ENCODE measurements at places on chromosomes 3 and 15. TPM values are rescaled to one million over a fixed set of nuclear protein-coding genes. Genes with fewer than 3 reads are reported as not detected.

The IDH3A gene
- 293 TPM for total RNA-seq

The RFT1 gene
- 6.9 TPM for total RNA-seq

The NOX5 gene
- total RNA-seq, result 0.13 TPM

The ZFYVE19 gene
- total RNA-seq, result 9.7 TPM

The SEMA7A gene
- total RNA-seq, result 1.5 TPM

The PPP1R14D gene
- not detected for total RNA-seq

The WDR72 gene
- not detected for total RNA-seq

The RAMAC gene
- total RNA-seq, result 17.0 TPM

The MGLL gene
- 63.4 TPM for total RNA-seq

The ZNF770 gene
- total RNA-seq, result 51.9 TPM

The GABRA5 gene
- total RNA-seq, result not detected

The RTP1 gene
- total RNA-seq, result not detected

DNA sequence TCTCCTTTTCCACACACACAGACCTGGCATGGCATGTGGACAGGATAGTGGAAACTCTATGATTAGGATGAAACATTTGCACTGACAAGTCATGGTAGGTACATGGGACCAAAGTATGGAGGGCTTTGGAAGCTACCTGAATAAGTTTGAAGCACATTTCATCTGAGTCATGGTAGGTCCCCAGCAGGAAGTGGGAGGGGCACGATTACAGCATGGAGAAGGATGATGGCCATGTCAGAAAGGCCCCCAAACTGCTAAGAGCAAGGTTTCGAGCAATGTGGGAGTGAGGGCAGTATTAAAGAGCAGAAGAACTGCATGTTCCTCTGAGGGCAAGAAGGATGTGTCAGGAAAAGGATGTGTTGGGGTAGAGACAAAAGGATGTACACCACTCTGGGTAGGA, 51.5 kb upstream of the CSTA start:
- DNase-seq, result no peak

GRCh38 chr3:51390246-51391074, 625 bp upstream of the RBM15B start:
- DNase-seq, result no peak

GRCh38 chr3:66466606-66467270, 34.1 kb downstream of the LRIG1 start:
- DNase-seq, result no peak

GRCh38 chr3:179236669-179237301, 14.1 kb downstream of the KCNMB3 start:
- no peak for DNase-seq

GRCh38 chr3:76402926-76403325, 617.6 kb upstream of the ZNF717 start:
- DNase-seq, result no peak

DNA sequence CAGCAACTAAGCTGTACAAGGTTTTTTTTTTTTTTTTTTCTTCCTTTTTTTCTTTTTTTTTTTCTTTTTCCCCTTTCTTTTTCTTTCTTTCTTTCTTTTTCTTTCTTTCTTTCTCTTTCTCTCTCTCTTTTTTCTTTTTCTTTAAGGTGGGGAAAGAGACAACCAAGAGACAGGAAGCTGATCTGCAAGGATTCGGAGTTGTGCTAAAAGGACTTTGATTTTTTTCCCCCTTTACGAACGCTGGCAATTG, 148 bp downstream of the RBMS3 start:
- no peak for DNase-seq

DNA sequence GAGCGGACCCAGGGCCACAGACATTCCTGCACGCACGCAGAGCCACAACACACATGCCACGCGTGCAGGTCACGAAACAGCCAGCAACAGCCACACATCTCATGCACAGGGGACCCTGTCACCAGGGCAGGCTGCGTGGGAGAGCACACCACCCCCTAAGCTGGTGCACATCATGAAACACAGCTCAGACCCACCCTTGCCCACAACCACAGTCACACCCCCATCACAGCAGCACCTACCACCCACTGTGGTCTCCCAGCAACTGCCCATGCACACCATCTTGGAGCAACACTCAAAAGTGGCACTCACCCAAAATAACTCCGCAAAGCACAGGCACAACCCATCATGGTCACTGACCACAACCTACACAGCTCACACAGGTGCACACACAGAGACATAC, 75.7 kb downstream of the OCA2 start:
- no peak for DNase-seq

DNA sequence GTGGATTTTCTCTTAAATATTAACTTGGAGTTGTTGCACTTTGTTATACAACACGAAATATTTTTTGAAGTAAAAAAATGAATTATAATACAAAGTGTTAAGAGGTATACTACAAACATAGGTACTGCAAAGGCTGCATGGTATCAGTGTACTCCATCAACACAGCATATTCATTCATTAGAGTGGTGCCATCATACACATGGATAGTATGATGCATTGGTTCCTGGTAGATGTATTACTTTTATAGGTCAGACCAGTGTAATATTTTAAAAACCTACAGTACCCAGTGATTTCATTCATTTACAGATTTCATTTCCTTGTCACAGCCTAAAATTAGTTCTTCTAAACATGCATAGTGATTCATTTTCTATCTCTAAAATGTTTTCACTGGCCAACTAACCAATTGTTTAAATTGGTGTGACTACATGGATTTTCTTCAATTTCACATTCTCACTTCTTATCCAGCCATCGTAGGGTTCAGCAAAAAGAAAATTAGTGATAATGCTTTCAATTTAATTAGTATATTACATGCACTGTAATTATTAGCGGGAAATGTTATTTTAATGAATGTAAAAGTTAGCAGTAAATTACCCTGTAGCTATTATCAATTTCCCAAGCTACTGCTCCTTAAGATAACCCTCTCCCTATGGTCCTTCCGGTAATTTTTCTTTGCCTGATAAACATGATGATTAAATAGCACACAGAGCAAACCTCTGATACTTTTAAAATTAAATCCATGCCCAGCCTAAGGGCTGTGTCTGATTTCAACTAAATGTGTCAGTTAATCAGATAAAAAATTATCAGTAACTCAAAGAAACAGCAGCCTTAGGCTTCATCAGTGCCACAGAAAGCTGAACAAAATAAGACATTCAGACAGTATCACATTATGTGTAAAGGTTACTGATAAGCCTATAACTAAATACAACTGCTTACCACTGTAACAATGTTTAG, 68.4 kb downstream of the DPH6 start:
- DNase-seq, result no peak

DNA sequence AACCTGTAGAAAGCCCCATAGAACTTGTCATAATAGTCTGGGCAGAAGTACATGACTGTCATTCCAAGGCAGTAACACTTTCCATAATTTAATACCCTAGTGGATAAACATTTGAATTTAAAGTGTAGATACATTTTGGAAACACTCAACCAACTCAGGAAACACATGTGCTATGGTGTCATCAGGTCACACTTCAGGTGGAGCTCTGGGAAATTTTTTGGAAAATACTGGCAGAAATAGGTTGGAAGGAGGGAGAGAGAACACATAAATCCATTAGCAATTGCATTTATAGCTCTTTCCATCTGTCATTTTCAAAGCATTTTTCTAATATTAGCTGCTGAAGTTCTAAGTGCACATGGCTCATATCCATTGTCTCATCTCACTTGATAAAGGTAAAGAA, 135.7 kb downstream of the MEIS2 start:
- DNase-seq, result no peak

DNA sequence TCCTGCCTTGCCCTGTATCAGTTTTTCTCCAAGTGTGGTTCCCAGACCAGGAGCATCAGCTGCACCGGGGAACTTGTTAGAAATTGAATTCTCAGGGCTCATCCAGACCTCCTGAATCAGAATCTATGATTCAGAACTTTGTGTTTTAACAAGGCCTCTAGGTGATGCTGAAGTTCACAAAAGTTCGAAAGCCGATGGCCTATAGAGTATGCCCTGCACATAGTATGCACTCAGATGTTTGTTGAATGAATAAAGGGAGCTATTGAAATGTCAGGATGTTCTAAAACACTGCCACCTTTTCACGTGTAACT, 664 bp upstream of the LARP6 start:
- no peak for DNase-seq

DNA sequence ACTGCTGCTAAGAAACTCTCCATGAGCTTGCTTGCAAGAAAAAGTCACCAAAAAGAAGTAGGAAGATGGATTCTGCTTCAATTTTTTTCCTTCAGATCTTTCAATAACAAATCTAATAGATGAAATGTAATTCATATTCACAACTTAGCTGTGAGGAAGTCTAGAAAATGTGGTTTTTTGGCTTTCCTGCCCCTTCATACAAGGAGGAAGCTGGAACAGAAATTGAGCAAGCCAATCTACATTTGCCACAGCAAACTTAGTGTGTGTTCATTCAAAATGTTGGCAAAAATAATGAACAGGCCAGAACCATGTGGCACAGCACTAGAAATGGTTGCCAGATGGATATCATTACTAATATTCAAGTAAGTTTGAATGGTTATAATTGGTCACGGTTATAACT, 93.2 kb upstream of the NEDD4 start:
- DNase-seq, result no peak

DNA sequence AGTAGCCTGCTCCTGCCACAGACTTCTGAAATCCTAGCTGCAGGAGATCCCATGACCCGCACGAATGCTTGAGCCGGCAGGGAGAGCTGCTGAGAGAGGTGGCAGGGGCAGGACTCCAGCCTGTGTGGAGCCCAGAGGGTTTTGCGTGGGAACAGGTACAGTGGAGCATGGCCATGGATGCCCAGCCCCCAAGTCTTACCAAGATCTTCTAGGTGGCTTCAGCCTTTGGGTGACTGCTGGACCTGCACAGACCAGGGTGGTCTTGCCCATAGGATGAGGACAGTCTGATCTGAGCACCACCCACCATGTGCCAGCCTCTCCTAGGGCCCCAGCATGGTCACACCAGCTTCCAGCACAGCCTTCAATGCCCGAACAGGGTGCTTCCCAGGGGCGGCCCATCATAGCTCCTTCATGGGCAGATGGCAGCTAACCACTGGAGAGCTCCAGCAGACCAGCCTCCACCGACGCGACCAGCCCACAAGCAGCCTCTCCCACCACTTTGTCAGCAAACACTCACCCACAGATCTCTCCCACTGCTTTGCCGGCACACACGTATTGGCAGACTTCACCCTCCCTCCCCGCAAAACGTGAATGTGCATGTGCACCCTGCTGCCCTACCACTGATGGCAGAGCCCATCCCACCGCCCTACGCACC, 56.0 kb downstream of the ADAMTS17 start:
- no peak for DNase-seq

DNA sequence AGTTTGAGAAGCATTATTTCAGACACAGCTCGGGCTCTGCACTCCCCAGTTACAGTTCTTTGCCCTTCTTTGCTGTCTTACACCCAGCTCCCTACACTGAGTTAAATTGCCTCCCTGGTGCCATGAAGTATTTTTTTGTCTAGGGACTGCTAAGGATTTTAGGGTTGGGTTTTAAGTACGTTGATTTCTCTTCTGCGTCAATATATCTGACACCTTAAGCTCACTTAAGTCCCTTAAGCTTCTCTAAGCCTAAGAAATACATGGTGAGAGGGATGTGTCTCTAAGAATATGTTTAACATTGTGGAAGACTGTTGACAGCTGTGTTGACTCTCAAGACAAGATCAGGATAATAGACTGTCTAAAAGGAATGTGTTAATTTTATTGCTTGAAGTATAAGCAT, 400.5 kb downstream of the PTPRG start:
- DNase-seq, result no peak

GRCh38 chr3:129231331-129232119, 17.9 kb upstream of the COPG1 start:
- no peak for DNase-seq

DNA sequence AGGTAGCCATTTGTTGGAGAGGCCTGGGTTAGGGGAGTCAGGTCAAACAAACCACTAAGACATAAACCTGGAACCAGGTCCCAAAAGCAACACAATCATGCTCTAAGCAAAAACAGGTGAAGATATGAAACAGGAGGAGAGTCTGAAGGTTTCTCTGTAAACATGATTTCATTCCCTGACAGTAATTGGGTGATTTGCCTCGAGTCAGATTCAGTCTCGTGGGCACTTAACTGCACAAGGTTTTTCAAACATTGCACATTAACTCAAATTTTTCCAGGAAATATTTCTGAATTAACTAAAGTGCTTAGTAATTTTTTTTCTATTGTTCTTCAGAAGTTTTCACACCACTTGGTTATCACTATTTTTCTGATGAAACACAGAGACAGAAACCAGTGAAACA, 27.8 kb downstream of the RORA start:
- DNase-seq, result no peak

- DNase-seq, result no peak
Observed at GRCh38 chr3:79515072-79515471, 252.7 kb downstream of the ROBO1 start.

DNA sequence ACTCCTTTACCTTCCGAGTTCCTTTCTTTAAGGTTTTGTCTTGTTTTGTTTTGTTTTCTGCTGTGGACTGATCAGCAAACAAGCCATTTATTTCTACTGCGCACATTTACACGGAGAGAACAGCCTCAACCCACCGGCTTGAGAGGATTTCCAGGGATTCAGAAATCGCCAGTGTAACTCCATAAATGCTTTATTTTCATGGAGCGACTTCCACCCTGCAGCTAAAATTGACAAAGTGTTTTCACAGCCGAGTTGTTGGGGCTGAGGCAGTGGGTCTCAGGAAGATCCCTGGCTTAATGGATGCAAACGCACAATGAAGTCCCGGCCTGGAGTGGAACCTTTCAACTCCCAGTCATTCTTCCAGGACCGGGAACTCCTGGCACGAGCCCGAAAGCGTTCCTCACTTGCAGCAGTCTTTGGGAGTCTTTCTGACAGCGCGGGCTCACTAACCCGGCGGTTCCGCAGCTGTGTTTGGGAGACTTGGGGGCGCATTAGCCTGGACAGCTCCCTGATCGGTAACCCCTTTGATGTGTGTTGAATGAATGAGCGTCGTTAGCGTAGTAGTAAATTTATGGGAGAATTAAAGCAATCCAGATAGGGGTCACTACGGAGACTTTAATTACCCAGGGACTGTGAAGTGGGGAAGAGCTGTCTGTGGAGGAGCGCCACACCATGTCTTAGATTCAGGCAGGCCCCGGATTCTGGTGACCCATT, 785 bp upstream of the MYRIP start:
- no peak for DNase-seq

DNA sequence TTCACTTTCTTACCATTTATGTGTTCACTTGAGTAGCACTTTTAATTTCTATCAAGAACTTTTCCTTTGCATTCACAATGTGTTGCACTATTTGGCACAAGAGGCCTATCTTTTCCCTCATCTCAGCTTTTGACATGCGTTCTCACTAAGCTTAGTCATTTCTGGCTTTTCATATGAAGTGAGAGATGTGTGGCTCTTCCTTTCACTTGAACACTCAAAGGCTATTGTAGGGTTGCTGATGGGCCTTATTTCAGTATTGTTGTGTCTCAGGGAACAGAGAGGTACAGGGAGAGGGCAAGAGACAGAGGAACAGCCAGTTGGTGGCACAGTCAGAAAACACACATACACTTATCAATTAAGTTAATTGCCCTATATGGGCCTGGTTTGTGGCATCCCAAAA, 127.4 kb upstream of the MLF1 start:
- no peak for DNase-seq

GRCh38 chr3:104907507-104907906, 459.2 kb upstream of the ALCAM start:
- no peak for DNase-seq

All from psoas muscle (tissue), 8 donors.